ENCODE measurements at places on chromosomes 16 and 17.

- no peak for DNase-seq
Observed at GRCh38 chr17:30413109-30413508, 34.4 kb downstream of the CPD start.

DNA sequence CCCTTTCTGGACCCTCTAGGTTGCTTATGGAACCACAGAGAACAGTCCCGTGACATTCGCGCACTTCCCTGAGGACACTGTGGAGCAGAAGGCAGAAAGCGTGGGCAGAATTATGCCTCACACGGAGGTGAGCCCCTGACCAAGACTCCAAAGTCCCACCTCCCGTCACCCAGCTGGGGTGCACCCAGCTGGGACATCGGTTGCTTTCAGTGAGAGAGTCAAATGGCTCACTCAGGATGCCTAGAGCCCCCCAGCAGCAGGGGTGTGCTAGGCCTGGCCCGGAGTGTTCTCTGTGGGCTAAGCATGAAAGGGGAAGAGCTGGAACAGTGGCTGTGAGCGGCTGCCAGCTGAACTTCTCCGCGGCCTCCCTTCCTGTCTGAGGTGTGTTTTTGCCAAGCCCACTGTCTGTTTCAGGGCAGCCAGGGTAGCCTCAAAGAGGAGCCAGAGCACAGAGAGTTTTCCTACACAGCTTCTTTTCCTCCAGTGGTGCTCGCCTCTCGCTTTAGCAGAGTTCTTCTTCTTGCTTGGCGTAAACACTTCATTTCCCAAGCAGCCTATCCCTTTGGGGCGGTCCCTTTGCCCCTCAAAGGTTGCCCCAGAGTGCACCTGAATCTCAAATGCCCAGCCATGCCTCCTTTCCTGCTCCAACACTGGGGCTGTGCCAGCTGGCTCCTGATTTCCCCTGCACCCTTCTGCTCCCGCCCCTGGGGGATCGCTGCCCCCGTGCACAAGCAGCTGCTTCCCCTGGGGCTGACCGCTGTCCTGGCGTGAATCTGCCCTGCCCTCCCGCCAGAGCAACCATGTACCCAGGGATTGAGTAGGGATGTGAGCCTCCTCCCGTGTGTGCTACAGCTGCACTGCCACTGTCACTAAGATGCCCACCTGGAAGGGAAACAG is 2.6 kb upstream of the CHAD start:
- peak; percentile 80 for DNase-seq

DNA sequence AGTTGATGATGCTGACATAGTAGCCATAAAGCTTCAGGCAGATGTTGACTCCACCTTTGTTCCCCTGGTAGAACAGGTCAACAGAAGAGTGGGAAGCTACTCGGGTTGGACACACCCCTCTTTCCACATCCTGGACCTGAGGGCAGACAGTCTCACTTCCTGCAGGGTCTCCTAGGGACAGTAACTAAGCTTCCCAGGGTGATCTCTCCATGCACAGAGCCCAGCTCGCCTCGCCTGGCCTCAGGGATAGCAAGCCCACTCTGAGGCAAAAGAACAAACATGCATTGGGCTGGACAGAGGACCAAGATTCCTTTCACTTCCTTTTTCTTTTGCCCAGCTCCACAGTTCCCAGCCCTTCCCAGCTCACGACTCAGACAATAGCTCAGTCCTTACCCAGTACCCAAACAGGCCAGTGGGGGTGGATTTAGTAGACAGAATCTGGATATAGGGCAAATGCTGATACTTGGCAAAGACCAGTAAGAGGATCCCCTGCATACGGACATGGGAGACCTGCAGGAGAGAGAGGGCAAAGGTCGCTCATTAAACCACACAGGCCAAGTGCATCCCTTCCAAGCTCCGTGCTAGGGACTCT is 7.0 kb downstream of the INPP5K start:
- DNase-seq: no peak

DNA sequence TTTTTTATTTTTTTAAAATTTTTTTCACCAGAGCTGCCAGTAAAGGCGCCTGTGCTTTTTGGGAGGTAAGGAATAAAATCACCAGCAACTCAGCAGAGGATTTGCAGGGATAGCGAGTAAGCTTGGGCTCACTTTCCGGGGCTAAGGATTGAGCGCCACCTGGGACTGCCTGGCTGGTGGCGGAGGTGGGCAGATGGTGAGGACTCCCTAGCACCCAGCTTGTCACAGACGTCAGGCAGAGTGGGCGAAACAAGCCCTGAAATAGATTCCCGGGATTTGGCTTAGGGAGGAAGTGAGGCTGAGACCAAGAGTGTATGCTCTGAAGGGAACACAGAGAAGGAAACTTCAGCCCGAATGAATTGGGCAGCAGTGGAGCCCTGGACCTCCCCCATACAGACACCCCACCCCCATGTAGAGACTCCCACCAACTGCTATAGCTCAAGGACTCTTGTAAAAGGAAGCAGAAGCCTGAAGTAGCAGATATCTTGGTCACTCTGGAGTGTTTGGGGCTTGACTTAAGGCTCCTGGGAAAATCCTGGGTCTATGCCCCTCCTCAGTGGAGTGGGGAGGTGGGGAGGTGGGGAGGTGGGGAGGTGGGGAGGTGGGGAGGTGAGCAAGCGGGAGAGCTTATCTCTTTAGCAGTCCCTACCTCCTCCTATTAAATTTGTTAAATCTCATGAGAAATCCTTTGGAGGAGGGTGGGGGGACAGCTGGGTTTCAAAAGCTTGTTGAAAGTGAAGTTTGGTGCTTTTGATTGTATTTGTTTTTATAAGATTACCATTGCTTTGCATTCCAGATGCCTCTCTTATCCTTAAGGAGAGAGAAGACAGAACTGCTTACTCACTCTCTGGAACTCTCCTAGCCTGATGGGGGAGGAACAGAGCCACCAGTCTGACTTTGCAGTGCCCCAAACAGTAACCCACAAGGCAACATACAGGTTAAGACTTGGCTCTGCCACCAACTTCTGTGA is 8.2 kb downstream of the ARL4D start:
- DNase-seq: no peak

- DNase-seq: no peak
Observed at GRCh38 chr16:11271610-11272009, 1.8 kb downstream of the PRM3 start.

DNA sequence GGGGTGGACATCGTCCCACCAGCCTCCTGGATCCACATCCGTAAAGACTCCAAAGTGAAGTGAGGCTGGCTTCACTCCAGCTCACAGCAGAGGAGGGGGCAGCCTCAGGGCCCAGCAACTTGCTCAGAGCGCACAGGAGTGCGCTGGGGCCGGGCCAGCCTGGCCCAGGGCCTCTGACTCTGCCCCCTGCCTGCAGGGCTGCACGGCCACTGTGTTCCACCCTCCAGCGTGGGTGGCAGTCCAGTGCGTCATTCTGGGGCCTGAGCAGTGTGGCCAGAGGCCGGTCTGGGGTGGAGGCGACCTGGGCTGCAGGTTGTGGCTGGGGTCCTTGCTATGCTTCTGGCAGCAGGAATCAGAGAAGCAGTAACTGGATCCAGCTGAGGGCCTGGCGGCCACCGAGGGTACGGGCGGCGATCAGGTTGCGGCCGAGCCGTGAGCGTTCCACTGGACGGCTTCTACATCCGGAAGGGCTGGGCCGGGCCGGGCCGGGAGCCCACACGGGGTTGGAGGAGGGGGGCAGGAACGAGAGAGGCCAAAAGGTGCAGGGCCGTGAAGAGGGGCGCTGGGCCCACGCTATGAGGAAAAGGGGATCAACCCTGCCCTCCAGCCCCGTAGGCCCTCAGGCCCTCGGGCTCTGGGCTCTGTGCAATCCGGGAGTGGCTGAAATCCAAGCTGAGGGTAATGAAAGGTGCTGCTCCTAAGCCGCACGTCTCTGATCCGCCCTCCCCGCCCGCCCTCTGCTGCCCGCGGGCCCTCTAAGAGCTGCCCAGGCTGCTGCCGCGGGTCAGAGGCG is at the start of gene FSCN2:
FSCN2 (plus strand) TSS at position 787 of the 793 bp plus-strand sequence. CDS start 155 bp downstream, outside the sequence.
- no peak for DNase-seq

GRCh38 chr16:15980329-15980728 is 30.9 kb downstream of the ABCC1 start:
- DNase-seq: no peak

- no peak for DNase-seq
Observed at GRCh38 chr16:67517155-67517445, 11.5 kb upstream of the RIPOR1 start.

GRCh38 chr16:72226136-72226535 is 54.2 kb upstream of the PMFBP1 start:
- no peak for DNase-seq

- no peak for DNase-seq
Observed at GRCh38 chr17:28255616-28256015, 63.4 kb upstream of the TMEM97 start.

DNA sequence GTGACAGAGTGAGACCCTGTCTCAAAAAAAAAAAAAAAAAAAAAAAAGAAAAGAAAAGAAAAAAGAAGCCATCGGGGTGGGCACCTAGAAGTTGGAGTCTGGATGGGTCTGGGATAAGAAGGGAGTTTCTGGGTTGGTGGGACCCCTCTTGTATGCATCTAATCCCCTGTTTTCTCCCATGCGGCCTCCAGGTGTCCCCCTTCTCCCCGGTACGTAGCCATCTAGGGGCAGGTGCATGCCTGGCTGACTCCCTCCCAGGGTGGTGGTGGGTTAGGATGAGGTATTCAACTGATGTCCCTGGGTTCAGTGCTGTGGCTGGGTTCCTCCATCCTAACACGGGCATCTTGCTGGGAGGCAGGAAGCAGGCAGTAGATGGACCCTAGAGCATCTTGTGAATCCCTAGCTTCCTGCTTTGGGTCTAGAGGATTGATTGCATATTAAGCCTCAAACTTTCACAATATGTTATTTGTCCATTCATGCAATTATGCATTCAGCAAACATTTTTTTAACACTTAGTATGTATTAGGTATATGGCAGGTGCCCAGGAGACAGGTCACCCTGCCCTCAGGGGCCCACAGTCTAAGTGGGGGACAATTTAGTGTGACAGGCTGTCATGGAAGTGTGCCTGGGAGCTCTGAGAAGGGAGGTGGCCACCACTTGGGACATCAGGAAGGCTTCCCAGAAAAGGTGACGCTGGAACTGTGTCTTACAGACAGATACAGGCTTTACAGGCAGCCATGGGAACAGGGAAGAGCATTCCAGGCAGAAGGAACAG is 13.1 kb downstream of the FMNL1 start:
- DNase-seq: peak; percentile 50

- no peak for DNase-seq
Observed at GRCh38 chr17:44269535-44270240, 1.8 kb upstream of the SLC4A1 start.

- DNase-seq: peak; percentile 29
Observed at GRCh38 chr17:75822119-75822799, 21.9 kb downstream of the UNC13D start.

DNA sequence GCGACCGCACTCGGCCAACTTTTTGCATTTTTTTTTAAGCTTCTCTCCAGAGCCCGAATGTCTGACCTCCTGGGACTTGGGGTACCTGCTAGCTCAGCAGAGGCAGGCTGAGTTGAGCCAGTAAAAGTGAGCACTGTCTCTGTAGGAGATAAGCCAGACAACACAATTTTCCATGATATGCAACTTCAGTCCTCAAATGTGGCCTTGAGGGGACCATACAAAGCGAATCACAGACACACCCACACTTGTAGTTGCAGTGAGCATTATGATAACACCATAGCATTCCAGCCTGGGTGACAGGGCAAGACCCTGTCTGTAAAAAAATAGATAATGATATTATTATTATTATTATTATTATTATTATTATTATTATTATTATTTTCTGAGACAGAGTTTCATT is 2.6 kb downstream of the DPEP2 start:
- no peak for DNase-seq

- DNase-seq: no peak
Observed at GRCh38 chr17:35052780-35053179, 10.7 kb downstream of the RFFL start.

DNA sequence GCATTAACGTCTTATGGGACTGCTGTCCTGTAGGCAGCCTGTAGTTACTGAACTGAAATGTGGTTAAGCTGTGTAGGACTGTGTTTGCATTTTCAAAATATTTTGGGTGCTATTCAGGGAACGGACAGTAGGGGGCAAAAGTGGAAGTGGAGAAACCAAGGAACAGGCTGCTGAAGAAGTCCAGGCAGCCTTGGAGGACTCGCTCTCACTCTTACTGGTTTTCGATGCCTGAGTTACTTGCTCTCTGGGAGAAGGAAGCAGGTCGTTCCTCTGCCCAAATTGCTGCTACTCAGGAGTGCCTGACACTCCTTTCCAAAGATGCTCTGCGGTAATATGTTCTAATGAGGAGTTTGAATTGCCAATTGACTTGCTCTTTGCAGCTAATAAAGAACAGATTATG is 64.5 kb upstream of the RBFOX1 start:
- DNase-seq: peak; percentile 4

DNA sequence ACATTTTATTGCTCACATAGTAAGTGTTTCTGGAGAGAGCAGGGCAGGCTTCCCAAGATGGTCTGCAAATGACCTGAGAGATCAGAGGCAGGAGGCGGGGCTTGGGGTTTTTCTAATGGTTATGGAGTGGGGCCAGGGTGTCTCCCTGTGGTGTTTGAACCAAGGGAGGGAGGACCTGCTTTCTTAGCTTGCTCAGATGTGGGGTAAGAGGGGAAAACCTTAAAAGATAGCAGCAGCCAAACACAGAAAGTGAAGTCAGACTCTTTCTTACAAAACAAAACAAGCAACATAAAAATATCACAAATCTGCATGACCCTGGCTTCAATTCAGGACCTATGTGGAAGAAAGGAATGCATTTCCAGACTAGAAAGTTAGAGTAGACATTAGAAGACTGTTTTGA is 22.9 kb upstream of the DNAJA2 start:
- DNase-seq: no peak

- no peak for DNase-seq
Observed at GRCh38 chr16:27248036-27248435, 20.5 kb downstream of the NSMCE1 start.

GRCh38 chr17:1521086-1521640 is 4.8 kb upstream of the INPP5K start:
- no peak for DNase-seq

- DNase-seq: no peak
Observed at GRCh38 chr16:51854401-51854951, 692.5 kb downstream of the TOX3 start.

- no peak for DNase-seq
Observed at GRCh38 chr16:86319585-86320236, 190.6 kb upstream of the FOXF1 start.

GRCh38 chr17:63555500-63556156 is 5.4 kb downstream of the DCAF7 start:
- peak; percentile 79 for DNase-seq

DNA sequence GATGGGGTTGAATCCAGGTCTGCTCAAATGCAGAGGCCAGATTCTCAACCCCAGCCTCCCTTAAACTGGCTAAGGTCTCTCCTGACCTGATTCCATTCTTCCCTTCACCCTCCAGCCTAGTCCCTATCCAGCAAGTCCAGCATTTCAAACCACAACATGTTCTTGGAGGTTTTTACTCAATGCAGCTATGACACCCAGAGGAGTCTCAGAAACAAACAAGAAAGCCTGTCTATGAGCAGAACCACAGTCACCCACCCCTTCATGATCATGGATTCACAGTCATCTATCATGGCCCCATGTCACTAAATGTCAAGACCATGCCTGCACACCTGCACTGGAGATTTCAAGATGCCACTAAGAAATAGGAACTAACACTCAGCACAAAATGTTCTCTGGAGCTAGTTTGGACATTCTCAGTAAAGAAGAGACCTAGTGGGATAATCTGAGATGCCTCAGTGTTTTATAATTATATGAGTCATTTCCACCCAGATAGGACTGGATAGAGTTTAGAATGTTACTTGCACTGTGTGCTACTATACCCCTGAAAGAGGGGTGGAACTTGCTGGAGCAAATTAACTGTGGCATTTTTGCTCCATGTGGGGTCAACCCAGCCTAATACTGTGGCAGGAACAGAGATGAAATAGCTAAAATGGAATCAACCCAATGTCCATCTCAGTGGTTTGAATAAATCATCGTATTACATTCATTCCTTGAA is 9.5 kb upstream of the METTL22 start:
- no peak for DNase-seq
